Hematopoietic multipotent progenitor cell (in vitro differentiated cells): ENCODE measurements at places on chromosomes 2 and 18.

DNA sequence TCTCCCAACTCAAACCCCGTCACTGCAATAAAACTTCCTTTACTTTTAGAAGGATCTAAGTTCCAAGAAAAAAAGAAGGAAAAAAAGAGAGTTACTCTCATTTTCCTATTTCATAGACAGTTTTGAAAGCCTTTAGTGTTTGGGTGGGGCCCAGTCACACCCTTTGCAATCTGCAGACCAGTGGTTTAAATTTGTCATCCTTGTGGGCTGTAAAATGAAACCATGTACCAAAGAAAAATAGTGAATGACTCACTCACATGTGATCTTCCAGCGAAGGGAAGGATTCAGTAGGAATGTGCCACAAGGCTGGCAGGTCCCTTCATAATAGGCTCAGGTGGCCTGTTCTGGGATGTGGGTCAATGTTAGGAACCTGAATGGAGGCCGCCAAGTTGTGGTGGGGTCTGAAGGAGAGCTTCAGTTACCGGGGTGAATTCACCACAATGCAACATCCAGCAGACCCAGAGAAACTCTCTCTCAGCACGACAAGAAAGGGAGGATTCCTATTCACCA lies 28.3 kb downstream of the ANXA4 start:
- DNase-seq = peak; percentile 66

- no peak for DNase-seq
Observed at GRCh38 chr2:36359067-36359466, 3.5 kb downstream of the CRIM1 start.

DNA sequence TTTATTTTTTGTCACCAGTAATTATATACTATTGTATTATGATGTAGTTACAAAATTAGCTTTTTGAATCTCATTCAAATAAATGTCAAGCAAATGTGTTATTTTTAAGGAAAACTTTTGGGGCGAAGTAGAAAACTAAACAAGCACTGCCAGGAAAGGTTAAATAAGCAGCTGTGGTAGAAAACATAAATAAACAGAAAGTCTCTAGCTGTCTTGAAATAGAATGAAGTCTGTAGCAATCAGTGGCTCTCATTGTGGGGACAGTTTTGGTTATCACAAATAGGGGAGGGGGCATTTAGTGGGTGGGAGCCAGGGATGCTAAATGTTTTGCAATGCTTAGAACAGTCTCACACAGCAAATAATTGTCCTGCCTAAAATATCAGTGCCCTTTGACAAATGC lies 3.4 kb downstream of the INSIG2 start:
- DNase-seq = no peak

DNA sequence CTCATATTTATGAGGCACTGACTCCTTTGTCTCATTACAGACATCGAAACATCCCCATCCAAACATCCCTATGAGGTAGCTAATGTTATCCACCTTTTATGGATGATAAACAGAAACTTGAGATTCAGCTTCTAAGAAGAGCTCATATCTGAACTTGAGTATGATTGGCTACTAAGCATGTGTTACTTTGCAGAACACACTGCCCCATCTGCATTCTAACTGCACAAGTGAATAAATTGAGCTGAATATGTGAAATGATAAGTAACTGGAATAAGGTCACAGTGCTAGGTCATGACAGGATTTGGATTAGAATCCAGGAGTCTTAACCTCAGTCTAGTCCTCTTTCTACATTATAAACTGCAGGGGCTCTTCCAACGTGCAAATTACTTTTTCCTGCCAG lies 172.7 kb downstream of the SETBP1 start:
- DNase-seq = no peak

DNA sequence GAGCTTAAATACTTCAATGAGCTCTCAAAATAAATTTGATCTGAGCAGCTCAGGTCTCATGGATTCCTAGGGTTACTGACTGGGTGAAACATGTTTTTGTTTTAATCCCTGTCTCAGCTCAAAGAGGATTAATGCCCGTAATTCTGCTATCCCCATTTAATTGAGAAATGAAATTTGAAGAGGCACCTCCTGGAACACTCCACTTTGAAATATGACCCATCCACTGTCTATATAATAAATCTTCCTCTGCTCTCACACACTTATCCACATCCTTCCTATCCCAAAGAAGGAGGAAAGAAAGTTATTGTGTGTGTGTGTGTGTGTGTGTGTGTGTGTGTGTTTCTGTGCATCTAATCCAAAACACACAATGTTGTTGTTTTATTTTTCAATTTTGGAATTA lies 2082.4 kb upstream of the PIK3C3 start:
- no peak for DNase-seq

DNA sequence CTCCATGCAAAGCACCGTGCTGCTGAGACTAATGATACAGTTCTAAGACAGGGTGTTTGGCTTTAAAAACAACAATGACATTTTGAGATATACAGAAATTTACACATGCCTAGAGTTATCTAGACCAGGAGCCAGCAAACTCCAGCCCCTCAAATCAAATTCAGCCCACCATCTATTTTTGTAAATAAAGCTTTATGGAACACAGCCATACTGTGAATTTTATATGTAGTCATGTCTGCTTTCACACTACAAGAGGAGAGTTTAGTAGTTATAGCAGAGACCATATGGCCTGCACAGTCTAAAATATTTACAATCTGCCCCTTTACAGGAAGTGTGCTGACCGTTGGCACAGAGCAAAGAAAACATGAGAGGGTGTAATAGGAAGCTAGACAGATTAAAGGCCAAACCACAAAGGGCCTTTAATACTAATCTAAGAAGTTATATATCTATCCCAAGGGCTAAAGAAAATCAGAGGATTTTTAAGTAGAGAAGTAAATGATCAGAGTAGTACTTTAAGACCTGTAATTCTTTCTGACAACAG lies 39.4 kb downstream of the NBAS start:
- no peak for DNase-seq

GRCh38 chr2:71474116-71474743 lies 20.9 kb downstream of the DYSF start:
- DNase-seq = no peak

DNA sequence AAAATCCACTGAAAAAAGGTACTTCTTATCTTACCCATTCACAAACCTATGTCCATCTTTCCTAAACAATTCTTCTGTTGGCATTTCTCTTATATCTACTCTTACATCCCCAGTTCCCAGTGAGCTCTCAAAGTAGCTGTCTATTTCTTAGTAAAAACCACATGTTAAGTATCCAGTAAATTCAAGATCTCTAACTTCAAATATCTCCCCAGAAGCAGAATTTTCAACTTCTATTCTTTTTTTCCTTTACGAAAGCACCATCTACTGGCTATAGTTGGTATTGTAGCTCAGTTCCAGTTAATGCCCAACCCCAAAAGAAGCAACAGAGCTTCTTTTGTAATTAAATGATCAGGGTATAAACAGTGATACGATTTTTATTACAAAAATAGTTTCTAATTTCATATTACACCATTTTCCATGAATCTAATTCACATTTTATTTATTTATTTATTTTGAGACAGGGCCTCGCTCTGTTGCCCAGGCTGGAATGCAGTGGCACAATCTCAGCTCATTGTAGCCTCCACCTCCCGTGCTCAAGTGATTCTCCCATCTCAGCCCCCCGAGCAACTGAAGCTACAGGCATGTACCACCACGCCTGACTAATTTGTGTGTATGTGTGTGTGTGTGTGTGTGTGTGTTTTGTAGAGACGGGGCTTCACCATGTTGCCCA lies 28.5 kb downstream of the HRH4 start:
- peak; percentile 46 for DNase-seq

- DNase-seq = no peak
Observed at GRCh38 chr2:190582736-190583506, 48.4 kb upstream of the NEMP2 start.

DNA sequence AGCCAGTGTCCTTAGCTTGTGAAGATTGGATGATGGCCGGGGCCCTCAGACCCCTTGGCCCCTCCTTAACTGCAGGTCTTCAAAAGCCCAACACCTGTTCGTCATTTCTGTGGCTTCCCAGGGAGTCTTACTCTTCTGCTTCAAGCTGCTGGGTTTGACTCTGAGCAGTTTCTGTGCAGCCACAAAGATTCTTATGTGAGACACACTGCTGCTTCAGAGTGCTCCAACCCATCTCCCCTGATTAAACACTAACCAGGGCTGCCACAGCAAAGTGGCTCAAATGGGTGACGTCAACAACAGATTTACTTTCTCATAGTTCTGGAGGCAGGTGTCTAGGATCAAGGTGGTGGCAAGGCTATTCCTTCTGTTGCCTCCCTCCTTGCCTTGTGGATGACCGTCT lies 40.8 kb downstream of the TSN start:
- DNase-seq = no peak

GRCh38 chr2:29394981-29395350 lies 279.8 kb downstream of the CLIP4 start:
- DNase-seq = no peak

- no peak for DNase-seq
Observed at GRCh38 chr2:72134408-72134996, 13.2 kb downstream of the CYP26B1 start.

DNA sequence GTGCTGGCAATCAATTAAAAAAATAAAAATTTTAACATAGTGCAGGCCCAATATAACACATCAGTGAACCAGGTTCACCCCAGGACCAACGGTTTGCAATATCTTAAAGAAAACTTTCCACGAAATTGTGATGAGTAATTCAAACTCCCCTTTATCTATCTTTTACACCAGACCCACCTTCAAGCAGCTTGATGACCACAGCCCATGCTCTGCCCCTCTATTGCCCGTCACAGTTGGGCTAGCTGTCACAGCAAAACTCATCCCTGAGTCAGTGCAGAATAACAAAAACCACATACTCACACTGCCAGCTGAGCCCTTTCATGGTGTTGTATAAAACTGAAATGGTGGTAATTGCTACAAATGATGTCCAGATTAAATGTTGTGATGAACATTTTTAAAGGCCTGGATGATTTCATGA lies 112.5 kb upstream of the CREB1 start:
- DNase-seq = peak; percentile 17

GRCh38 chr2:177403838-177404237 lies 11.3 kb downstream of the AGPS start:
- DNase-seq = no peak

DNA sequence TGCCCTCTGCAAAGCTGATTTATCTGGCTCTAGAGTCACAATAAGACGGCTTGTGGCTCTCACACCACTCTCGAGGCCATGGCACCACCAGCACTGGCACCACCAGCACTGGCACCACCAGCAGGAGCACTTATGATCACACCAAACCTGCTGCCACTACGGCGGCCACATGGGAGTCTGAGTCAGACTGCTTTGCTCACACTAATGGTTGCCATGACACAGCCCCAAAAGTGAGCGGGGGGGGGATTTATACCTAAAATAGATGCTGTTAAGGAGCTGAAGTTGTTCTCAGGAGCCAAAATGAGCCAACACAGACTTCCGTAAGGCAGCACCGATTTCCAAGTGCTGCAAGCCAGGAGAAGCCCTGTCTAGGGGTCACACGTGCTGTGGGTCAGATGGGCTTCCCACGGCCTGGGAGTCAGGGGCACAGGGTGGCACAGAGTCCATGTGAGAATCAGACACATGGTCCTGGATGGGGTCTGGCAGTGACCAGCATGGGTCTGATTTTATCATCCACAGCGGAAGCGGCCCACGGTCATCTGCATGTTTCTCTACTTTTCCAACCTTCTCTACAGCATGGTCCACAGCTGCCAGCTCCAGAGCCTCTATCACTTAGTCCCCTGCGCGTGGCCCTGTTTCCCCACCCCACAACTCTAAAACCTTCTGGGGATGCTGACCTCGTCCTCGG lies 16.7 kb downstream of the DNMT3A start:
- no peak for DNase-seq

GRCh38 chr2:120737340-120738101 lies 1.9 kb downstream of the GLI2 start:
- no peak for DNase-seq

DNA sequence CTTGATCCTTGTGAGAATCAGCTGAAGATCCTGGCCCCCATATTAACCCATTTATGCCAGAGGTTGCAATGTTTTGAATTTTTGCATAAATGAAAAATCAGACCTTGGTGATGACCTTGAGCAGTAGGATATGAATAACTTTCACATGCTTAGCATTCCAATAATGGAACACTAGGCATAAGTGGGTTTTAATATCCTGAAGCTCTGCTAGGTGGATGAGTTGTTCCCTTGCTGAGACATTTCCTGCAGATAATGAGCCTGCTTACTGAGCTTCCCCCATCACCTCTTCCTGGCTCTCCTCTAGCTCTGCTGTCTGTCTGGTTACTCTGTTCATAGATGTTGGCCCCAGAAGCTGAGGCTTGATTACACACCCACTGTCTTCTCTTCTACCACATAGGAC lies 25.5 kb upstream of the SEC11C start:
- DNase-seq = no peak

GRCh38 chr2:215052404-215052803 lies 86.0 kb downstream of the ABCA12 start:
- DNase-seq = no peak

DNA sequence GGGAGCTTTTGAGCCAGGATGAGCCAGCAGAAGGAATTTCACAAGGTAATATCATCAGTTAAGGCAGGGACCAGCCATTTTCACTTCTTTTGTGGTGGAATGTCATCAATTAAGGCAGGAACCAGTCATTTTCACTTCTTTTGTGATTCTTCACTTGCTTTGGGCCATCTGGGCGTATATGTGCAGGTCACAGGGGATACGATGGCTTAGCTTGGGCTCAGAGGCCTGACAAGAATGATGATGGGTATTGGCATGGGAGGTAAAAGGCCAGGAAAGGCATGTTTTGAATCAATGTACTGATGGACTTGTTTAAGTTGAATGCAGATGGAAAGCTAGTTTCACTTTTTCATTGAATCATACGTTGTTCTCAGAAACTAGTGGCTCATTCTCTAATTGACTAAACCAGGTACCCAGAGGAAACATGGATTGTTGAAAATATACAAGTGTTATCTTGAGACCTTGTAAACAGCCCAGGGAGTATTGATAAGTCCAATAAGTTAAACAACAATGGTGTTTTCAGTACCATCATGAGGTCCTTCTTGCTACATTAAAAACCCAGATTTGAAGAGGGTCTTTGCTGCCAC lies 1672.5 kb upstream of the DDX18 start:
- DNase-seq = no peak

- peak; percentile 21 for DNase-seq
Observed at GRCh38 chr2:20781656-20782265, 41.1 kb downstream of the LDAH start.
